ENCODE measurements at places on chromosomes 4 and X.

- no peak for DNase-seq
Measured at GRCh38 chr4:184197536-184198082, 20.1 kb downstream of the ENPP6 start.

DNA sequence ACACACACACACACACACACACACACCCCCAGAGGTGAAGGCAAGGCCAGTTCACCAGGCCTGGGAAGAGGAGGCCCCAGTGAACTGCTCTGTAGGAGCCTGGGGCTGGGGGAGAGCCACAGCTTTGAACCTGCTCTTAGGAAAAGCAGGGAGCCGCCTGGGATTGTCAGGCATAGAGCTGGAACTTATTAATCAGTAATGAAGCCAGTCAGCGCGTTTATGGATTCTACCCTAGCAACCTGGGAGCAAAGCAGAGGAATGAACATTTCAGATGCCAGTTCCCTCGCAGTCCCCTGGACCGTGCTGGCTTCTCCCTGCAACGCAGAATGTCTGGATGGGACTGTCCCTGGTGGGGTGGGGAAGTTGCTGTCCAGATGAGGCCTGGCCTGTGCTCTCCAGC lies 45.3 kb upstream of the DDX3X start:
- no peak for DNase-seq

GRCh38 chr4:182886205-182886604 lies 31.0 kb downstream of the DCTD start:
- no peak for DNase-seq

GRCh38 chr4:181684310-181684709 lies 558.9 kb upstream of the TENM3 start:
- no peak for DNase-seq

- no peak for DNase-seq
Measured at GRCh38 chr4:152937336-152938236, 1.5 kb downstream of the FHDC1 start.

GRCh38 chr4:114599231-114599902 lies 760 bp downstream of the UGT8 start:
- DNase-seq = no peak

DNA sequence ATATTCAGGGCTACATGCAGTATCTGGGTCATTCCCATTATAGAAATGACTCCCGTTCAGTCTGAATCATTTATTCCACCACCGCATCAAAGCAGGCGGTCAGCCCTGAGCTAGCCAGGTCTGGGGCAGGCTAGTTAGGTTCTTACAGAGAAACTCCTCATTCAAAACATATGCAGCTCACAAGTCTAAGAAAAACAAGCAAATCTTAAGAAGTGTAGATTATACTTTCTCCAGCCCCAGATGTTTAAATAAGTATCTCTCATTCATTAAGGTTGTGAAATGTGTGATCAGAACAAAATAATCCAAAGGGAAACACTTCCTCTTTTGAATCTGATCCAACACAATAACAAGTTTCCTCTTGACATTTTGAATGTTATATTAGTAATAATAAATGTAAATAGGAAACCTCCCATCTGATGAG lies 441.9 kb downstream of the INPP4B start:
- DNase-seq = peak; percentile 73

DNA sequence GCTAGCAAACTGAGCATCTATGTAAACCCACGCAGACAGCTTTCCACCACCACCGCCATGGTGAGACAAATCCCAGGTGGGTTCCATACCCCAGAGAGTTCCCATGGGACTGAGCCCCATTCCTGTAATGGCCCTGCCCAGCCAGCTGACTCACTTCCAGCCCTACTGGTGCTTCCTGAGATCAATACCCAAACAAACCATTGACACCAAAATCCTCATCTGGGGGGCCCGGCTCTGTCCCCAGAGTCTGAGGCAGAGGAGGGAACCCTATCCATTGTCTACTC lies 30.1 kb upstream of the JAKMIP1 start:
- DNase-seq = no peak

- DNase-seq = no peak
Measured at GRCh38 chrX:150036181-150036580, 97.9 kb upstream of the EOLA2 start.

DNA sequence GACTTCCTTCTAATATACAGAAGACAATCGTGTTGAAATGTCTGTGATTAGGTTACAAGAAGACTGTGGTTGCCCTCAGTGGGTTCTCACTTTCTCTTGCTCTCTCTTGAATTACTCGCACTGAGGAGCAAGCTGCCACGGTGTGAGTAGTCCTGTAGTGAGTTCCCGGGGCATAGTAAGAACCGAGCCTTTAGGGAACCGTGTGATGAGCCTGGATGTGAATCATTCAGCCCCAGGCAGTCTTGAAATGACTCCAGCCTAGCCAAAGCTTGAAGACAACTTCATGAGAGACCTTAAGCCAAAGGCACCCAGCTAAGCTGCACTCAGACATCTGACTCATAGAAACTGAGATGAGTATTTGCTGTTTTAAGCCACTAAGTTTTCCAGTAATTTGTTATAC lies 292.7 kb downstream of the SPOCK3 start:
- no peak for DNase-seq

DNA sequence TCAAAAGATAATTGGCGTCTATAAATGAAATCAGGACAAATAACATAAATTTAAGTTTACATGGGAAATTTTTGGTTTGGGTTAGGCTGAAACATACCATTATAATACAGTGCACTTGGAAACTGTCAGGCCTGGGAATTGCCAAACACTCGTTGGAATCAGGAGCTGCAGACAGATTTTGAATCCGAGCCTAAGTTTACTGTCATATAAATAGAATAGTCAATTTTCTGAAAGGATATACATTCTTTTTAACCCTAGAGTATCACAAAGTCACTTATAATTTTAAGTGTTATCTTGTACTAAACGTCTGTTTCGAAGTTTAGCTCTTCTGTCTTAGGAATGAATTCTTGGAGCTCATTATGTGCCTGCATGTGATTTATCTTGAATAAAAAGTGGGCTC lies 234.1 kb downstream of the VEGFC start:
- DNase-seq = no peak

- no peak for DNase-seq
Measured at GRCh38 chr4:140174543-140174942, 20.6 kb upstream of the MAML3 start.

DNA sequence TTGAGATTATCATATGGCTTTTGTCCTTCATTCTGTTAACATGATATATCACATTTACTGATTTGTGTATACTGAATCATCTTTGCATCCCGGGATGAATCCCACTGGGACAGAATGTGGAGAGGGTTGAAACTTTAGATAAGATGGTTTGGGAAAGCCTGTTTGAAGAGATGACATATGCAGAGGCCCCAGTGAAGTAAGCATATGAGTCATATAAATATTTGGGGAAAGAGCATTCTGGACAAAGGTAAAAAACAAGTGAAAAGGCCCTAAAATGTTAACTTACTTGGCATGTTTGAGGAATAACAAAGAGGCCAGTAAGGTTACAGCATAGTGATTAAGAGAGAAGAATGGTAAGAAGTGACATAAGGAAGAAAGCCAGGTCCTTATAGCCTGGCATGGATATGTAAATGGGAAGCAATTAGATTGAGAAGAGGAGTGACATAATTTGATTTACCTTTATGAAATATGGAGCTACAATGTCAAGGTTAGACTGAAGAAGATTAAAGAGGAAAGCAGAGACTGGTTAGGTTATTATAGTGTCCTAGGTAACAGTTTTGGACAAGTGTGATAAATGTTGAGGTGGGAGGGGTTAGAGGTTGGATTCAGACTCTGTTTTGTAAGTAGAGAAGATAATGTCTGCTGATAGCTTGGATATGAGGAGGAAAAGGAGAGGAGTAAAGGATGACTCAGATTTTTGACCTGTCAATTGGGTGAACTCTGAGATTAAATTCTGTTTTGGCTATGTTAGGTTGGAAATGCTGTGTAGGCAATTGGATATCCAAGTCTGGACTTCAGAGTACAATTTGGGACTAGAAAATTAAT lies 54.6 kb upstream of the DRP2 start:
- no peak for DNase-seq

DNA sequence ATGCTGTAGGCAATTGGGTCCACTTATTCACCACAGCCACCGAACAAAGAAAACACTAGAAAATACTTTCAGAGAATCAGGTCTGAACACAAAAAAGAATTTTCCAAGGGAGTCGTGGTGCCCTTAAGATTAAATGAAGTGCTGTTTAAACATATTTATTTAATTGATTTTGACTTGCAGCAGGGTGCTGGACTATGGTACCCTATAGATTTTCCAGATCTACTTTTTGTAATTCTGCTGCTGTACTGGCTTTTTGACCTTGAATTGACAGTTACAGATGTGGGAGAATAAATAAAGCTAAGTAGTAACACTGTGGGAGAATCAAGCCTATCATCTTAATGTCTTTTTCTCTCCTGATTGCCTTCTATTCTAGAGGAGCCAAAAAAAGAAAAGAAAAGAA lies 735.3 kb upstream of the FTHL17 start:
- no peak for DNase-seq

DNA sequence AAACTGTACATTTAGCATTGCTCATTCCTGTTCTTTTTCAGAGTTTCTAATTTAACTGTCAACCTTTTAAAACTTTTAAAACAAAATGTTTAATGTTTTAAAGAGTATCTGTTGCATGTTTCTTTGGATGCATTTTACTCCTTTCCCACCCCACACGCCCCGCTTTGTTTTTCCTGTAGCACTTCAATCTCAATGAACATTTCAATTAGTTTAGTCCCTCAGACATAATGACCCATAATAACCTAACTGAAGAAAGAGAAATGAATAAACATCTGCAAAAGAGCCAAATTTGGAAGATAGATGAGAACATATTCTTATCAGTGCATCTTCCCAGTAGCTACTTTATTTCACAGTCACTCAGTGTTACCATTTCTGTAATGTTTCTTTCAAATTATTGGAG lies 7.5 kb downstream of the PCDH10 start:
- DNase-seq = no peak

DNA sequence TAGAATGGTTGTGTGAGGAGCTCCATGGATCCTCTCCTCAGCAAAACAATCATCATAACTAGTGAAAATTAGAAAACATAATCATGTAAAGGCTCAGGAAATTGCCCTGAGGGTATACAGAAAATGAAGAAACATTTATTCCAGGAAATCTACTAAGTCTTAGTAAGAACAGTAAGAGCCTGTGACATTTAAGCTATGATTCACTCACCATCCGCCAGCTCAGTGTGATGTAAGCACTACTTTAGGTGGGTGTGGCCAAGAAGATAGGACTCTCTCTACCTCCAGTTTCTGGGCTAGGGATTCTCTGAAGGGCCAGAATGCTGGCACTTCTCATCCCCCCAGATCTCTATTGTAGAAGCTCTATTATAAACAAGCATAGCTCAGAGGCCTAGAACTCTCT lies 147.5 kb downstream of the DLG3 start:
- no peak for DNase-seq

DNA sequence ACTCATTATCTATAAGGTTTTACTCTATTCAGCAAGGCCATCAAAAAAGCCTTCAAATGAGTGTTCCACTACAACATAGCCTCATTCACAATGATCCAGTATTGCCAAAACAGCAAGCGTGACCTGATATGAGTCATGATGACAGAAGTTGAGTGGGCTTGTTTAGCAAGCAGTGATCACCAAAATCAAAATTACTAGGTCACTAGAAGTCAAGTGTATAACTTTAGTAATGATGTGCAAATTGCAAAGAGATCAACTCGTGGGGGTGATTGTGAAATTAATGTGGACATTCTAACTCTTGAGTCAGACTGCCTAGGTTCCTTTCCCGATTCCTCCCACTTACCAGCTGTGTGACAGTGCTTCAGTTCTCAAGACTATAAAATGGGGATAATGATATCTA lies 124.5 kb downstream of the CHM start:
- no peak for DNase-seq

- no peak for DNase-seq
Measured at GRCh38 chr4:10161840-10162239, 45.2 kb upstream of the WDR1 start.

- DNase-seq = no peak
Measured at GRCh38 chr4:130192787-130193186, 1096.8 kb downstream of the C4orf33 start.

DNA sequence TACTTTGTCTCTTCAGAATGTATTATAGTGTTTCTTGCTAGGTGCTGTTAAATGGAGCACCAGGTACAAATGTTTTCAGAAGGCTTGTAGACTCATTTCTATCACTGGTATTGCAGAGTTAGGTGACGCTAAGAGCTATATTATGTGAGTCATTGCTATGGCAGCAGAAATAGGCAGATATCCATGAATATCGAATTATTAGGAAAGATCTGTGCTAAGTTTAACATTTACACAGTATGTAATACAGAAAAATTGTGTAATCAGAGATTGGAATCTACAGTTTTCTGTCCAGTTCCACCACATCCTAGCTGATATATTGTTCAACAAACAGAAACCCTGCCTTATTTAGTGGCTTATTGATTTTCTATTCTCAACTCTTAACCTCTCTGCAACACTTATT lies 1025.5 kb downstream of the STIM2 start:
- no peak for DNase-seq

GRCh38 chr4:42470023-42470422 lies 72.7 kb downstream of the SHISA3 start:
- DNase-seq = no peak

- DNase-seq = no peak
Measured at GRCh38 chr4:142579443-142579842, 266.7 kb downstream of the INPP4B start.

GRCh38 chr4:128358231-128358912 lies 70.8 kb upstream of the PGRMC2 start:
- DNase-seq = peak; percentile 70

DNA sequence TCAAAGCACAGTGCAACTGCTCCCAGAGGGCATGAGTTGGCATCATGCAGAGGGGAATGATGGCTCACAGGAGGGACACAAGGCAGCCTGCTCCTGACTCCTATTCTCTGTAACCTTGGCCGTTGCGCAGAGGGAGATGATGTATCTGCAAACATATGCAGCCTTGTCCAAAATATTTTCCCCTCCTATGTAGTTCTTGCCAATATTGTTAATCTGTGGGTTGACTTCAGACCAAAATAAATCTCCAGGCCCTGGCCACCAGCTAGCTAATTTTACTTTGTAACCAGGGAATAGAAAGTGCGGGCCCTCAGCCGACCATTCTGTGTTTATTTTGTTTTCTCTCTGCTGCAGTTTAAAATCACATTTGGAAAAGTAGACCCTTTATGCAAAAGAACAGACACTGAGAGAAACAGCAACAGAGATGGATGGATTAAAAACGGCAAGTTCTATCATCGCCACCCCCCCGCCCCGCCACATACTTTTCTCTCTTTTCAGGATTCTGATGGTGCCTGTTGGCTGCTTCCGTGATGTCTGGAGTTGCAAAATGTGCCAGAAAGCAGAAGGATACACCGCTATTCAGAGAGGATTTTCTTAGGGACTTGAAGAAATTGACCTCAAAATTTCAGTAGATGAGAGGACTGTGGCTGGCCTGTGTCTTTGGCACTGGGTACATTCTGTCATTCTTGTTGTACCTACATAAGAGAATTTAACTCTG lies 185.3 kb upstream of the BCOR start:
- DNase-seq = no peak

DNA sequence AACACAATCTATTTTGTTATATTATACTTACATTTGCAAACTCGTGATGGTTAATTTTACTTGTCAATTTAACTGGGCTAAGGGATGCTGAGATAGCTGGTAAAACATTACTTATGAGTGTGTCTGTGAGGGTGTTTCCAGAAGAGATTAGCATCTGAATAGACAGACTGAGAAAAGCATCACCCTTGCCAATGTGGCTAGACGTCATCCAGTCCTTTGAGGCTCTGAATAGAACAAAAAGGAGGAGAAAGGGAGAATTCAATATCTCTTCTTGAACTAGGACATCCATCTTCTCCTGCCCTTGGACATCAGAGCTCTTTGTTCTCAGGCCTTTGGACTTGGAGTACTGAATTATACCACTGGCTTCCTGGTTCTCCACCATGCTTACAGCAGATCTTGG lies 154.6 kb downstream of the EPHA5 start:
- DNase-seq = no peak

GRCh38 chr4:109434007-109434971 lies 674 bp downstream of the SEC24B start:
- peak; percentile 25 for DNase-seq

All from gastrocnemius medialis (tissue), 4 donors.